Kasumi-1 (cell line): ENCODE measurements at places on chromosomes 2 and 18.

GRCh38 chr2:33083699-33084387 lies 137.1 kb downstream of the LTBP1 start:
- peak; percentile 9 for DNase-seq

GRCh38 chr2:218465987-218466633 lies 47.2 kb downstream of the VIL1 start:
- peak; percentile 8 for DNase-seq

DNA sequence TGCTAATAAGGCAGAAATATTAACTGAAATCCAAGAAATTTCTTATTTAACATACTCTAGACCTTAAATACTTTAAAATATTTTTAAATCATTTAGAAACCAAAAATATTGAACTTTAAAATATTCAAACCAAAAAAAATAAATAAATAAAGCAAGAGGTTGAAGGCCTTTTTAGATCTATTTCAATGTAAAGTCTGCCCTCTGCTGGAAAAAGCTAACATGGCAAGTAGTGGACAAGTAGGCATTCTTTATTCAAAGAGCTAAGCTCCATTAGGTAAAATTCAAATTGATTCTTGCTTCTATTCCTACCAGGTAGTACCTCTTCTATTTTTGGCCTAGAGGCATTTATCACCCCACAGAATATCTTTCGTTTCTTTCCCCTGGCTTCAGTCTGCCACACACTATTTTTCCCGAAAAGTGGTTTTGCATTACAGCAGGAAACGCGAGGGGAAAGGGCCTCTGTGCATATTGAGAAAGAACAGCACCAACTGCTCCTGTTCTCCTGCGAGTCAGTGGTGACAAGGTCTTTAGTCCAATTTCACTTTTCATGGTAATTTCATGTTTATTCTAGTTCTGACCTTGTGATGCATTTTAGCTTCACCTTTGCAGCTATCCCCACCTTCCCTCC lies 20.4 kb downstream of the IFIH1 start:
- peak; percentile 88 for DNase-seq

- DNase-seq, result no peak
These were observed 249.3 kb upstream of the MYT1L start for GRCh38 chr2:2580341-2580740.

DNA sequence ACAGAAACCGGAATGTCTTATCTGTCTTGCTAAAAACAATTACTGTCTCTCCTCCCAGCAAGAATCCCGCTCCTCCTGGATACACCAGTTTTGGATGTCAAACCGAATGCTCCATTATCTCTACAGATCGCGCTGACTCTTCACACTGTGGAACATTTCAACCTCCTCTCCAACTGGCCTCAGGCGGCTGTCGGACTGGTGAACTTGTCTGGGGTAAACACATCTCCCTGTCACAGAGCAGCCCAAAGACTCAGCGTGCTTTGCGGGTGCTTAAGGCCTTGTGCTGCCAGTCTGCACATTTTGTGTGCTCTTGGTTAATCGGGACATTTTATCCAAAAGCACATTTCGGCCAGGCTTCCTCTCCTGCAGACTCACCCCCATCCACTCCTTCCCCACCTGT lies 173.1 kb downstream of the ICOS start:
- no peak for DNase-seq

- DNase-seq, result no peak
These were observed 123.3 kb upstream of the CDC42EP3 start for GRCh38 chr2:37794717-37795116.

DNA sequence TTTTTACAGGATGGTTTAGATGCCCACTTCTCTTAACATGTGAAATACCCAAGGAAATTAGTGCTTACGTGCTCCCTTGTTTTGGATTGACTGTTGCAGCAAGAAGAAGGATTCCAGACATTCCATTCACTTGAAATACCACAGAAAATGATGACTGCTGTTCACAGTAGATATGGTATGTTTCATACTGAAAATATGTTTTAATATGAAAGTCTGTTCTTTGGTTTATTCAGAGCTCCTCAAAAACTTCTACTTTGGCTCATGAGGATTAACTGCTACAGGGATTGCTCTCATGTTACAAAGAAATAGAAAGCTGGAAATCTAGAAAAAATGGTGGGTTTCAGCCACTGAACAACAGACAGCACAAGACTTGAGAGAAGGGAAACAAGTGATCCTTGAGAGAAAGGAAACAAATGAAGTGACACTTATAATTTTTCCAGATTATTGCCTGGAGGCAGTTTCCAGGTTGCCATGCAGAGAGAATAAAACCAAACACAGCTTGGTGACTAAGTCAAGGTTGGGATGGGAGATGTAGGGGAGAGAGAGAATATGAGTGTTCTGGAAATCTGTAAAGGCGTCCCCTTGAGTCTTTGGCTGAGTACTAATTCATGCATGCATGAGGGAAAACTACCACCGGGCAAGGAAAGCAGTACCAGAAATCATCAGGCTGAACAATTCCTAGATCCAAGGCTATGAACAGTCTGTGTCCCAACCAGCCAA lies 348.1 kb downstream of the CLIP4 start:
- DNase-seq, result no peak

DNA sequence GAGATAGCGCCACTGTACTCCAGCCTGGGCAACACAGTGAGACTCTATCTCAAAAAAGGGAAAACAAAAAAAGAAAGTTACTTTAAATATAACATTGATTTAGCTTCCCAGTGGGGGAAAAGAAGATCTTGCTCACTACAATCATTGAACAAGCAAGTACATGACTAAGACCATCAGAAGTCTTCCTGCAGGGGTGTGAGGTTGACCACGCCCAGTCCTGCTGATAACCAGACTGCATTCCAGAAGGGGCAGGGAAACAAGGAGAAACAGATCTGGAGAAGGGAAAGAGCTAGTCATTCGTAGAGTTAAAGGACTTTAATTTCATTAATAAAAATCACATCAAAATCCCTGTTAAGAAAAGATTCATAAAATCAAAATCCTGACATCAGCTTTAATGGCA lies 77.5 kb downstream of the EPHA4 start:
- DNase-seq, result no peak
